Ovary (tissue), 10 donors: ENCODE measurements at places on chromosomes 16 and 17. TPM values are rescaled to one million over a fixed set of nuclear protein-coding genes. Genes with fewer than 3 reads are reported as not detected.

GRCh38 chr16:86410529-86410928 is 99.8 kb upstream of the FOXF1 start:
- H3K27ac ChIP-seq: no peak overlapping the region
- H3K27me3 ChIP-seq: no peaks in the 10 kb centered on the region
- no peak overlapping the region for H3K4me3 ChIP-seq
- no peak for DNase-seq
- H3K4me1 ChIP-seq: no peaks in the 10 kb centered on the region

GRCh38 chr17:56222255-56222654 is 69.0 kb downstream of the ANKFN1 start:
- no peaks in the 10 kb centered on the region for H3K27me3 ChIP-seq
- no peak overlapping the region for H3K4me3 ChIP-seq
- no peak overlapping the region for H3K27ac ChIP-seq
- H3K4me1 ChIP-seq: no peaks in the 10 kb centered on the region
- no peak for DNase-seq
- no peaks in the 10 kb centered on the region for H3K36me3 ChIP-seq

GRCh38 chr16:56022818-56023217 is 147.6 kb upstream of the CES5A start:
- H3K27ac ChIP-seq: no peak overlapping the region
- H3K4me3 ChIP-seq: no peak overlapping the region
- no peaks in the 10 kb centered on the region for H3K27me3 ChIP-seq
- no peaks in the 10 kb centered on the region for H3K36me3 ChIP-seq
- H3K4me1 ChIP-seq: no peaks in the 10 kb centered on the region
- DNase-seq: no peak

DNA sequence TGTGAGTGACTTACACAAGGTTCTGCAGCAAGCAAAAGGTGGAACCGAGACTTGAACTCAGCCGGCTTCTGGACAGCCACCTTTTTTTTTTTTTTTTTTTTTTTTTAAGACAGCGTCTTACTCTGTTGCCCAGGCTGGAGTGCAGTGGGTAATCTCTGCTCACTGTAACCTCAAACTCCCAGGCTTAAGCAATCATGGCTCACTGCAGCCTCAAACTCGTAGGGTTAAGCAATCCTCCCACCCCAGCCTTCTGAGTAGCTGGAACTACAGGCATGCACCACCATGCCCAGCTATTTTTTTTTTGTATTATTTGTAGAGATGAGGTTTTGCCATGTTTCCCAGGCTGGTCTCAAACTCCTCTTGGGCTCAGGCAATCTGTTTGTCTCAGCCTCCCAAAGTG is 55.2 kb upstream of the GOT2 start:
- no peaks in the 10 kb centered on the region for H3K27me3 ChIP-seq
- no peak for DNase-seq
- no peak overlapping the region for H3K27ac ChIP-seq
- no peak overlapping the region for H3K4me3 ChIP-seq

GRCh38 chr17:61770043-61770442 is 93.3 kb downstream of the BRIP1 start:
- DNase-seq: no peak
- no peaks in the 10 kb centered on the region for H3K4me1 ChIP-seq
- H3K27ac ChIP-seq: no peak overlapping the region
- H3K36me3 ChIP-seq: no peaks in the 10 kb centered on the region
- no peak overlapping the region for H3K4me3 ChIP-seq

GRCh38 chr17:19421926-19422325 is 10.9 kb downstream of the RNF112 start:
- no peaks in the 10 kb centered on the region for H3K27me3 ChIP-seq
- H3K27ac ChIP-seq: no peak overlapping the region
- no peak for DNase-seq
- no peak overlapping the region for H3K4me3 ChIP-seq
- peaks cover 3% of the 10 kb centered on the region for H3K4me1 ChIP-seq
- no peaks in the 10 kb centered on the region for H3K36me3 ChIP-seq

The ZNF423 gene
- 23.2 TPM for total RNA-seq

The ACACA gene
- total RNA-seq: 48.3 TPM

DNA sequence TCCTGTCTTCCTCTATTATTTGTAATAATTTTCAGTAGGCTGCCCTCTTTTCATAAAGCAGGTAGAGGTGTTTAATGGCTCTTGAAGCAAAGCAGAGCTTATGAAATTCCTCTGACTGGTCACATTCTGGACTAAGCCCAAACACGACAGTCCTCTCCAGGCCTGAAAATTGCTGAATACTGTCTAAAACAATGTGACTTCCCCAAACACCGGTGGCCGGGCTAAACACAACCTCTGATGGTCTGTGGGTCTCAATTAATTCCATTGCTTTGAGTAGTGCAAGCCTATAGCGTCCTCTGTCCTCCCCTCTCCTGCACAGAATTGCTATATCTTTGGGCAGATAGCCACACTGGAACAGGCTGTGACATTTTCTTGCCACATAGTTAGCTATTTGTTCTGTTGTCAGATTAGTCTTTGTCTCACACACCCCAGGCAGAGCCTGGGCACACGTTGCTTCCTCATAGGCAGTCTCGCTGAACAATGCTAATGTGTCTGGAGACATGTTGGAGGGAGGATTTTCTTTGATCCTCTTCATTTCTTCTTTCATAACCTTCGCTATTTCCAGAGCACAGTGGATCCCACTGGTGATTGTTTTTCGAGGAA is 10.8 kb upstream of the SLFN12L start:
- H3K36me3 ChIP-seq: no peaks in the 10 kb centered on the region
- H3K4me3 ChIP-seq: no peak overlapping the region
- no peak overlapping the region for H3K27ac ChIP-seq
- H3K27me3 ChIP-seq: no peaks in the 10 kb centered on the region
- DNase-seq: no peak

- H3K36me3 ChIP-seq: no peaks in the 10 kb centered on the region
- peaks cover 1% of the 10 kb centered on the region for H3K4me1 ChIP-seq
- H3K27me3 ChIP-seq: no peaks in the 10 kb centered on the region
- no peak overlapping the region for H3K27ac ChIP-seq
These were observed 34.5 kb downstream of the USP22 start for GRCh38 chr17:21008160-21008915.

- H3K27me3 ChIP-seq: no peaks in the 10 kb centered on the region
- no peaks in the 10 kb centered on the region for H3K36me3 ChIP-seq
- no peak overlapping the region for H3K27ac ChIP-seq
- no peak for DNase-seq
- H3K4me3 ChIP-seq: no peak overlapping the region
- H3K4me1 ChIP-seq: no peaks in the 10 kb centered on the region
These were observed 19.3 kb downstream of the MFSD11 start for GRCh38 chr17:76757256-76757655.
